ENCODE measurements at places on chromosomes 11 and 22.

- no peak for DNase-seq
Measured at GRCh38 chr11:85740481-85741400, 54.7 kb upstream of the CCDC89 start.

- DNase-seq: no peak
Measured at GRCh38 chr11:121032546-121032945, 8.6 kb downstream of the TBCEL start.

GRCh38 chr11:59556115-59556916, 45.0 kb downstream of the OR4D9 start:
- DNase-seq: no peak

DNA sequence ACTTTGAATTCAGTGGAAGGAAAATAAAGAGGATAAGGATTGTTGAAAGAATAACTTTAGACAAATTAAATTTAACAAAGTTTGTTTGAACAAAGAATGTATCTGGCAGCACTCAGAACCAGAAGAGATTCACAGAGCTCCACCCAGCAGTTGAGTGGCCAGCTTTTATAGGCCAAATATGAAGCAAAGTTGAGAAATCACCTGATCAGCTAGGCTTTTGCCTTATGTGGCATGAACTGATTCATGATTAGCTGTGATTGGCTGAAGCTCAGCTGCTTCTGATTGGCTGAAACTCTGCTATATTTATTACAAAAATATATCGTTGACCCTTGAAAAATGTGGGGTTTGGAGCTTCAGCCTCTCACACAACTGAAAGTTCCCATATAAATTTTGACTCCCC, 62.6 kb downstream of the PIWIL4 start:
- DNase-seq: no peak

DNA sequence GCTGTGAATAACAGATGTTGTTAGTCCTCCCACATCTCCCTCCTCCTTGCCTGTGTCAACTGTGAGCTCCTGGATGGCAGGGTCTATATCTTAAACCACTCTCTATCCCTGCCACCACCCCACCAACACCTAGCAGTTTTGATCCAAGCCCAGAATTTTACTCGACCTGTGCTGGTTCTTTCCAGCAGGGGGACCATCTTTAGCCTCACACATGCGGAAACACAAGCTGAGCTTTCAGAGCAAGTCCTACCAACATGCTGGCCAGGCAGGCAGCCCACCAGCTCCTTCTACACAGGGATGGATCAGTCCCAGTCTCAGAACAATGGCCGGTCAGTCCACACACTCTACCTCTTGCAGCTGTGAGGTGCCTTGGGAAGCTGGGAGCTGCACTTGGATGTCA, 231.5 kb downstream of the NXPE2 start:
- DNase-seq: no peak

- no peak for DNase-seq
Measured at GRCh38 chr22:19178065-19178656, 375 bp downstream of the SLC25A1 start.

GRCh38 chr11:2347308-2347830, 29.7 kb upstream of the CD81 start:
- no peak for DNase-seq

DNA sequence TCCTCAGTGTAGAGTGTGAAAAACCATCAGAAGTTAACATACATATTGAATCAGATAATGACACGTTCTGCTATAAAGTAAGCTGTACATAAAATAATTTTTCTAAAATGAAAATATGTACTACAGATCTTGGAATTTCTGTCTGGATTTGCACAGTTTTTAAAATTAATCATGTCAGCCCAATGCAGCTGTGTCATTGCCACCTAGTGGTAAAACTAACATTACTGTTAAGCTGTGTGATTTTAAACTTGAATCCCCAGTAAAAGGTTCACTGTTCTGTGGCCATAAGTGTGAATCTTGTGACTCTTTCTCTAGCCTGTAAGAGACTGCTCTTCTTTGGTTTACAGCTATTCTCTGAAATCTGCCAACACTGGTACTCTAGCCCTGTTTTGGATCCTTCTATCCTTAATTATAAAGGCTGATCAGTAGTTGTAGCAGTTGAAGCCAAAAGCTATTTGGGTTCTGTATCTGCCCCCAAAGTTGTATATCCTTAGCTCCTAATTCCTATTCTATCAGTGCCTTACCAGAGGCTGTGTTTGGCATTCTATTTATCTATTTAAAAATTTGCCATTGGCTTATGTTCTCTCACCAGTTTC, 4.0 kb downstream of the JRKL start:
- no peak for DNase-seq

DNA sequence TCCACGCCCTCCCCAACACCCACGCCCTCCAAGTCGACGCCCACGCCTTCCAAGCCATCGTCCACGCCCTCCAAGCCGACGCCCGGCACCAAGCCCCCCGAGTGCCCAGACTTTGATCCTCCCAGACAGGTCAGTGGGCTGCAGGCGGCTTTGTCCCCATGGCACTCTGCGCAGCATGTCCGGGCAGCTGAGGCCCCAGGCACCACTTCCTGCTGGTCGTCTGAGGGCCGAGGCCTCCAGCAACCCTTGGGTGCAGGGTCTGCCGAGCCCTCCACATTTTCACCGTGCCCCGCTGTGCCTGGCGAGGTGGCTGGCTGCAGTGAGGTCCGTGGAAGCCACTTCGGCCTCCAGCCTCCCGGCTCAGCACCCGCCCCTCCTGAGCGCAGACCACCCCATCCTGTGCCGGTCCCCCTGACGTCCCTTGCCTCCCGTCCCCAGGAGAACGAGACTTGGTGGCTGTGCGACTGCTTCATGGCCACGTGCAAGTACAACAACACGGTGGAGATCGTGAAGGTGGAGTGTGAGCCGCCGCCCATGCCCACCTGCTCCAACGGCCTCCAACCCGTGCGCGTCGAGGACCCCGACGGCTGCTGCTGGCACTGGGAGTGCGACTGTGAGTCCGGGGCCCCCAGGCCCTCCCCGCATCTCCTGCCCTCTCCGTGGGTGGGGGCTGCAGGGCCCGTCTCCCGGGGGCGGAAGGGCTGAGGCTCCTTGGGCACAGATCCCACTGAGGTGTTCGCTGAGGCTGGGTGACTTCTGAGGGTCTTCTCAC, 26.8 kb downstream of the MUC2 start:
- DNase-seq: no peak

DNA sequence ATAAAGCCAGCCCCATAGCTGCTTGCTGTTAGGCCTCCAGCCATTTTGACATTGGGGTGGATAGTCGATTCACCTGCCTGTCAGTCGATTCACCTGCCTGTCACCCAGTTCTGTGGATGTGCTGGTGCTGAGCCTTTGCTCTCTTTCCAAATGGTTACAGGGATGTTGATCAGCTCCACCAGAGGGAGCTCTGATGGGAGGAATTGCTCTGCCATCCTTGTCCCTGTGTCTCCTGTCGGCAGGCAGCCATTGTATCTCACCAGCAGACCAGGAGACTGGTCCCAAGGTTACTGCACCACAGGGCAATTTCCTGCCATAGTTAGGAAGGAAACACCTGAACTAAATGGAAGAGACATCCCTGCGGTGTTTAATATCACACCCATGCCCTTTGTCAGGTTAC, 6.1 kb downstream of the MPEG1 start:
- no peak for DNase-seq

DNA sequence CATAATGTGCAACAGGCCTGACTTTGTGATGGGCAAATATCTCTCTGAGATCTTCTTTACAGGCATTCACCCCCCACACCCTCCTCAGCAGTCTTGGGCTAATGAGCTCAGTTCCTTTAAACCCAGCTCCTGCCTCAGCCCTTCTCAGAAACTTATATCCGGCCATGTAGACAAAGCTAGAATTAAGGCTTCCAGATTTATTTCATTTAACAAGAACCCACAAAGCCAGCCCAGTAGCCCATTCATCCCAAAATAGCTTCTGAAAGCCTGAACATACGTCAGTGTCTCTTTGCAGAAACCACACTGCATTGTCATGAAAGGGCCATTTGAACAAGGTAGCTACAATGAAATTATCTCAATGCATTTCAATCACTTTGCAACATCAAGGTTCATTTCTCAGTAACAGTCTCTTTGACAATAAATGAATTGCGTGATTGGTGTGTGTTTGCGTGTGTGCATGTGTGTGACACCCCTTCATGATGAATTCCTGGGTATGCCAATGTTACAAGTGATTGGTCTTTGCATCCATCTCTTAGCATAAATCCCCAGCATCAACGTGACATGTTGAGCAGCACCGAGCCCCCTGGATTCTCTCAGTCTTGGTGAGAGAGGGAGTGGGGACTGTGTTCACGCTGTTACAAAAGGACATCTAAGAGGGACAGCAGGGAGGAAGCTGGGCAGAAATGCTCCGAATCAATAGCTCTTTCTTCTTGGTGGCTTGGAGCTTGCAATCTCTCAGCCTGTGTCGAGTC, 299.6 kb downstream of the KIRREL3 start:
- DNase-seq: no peak

DNA sequence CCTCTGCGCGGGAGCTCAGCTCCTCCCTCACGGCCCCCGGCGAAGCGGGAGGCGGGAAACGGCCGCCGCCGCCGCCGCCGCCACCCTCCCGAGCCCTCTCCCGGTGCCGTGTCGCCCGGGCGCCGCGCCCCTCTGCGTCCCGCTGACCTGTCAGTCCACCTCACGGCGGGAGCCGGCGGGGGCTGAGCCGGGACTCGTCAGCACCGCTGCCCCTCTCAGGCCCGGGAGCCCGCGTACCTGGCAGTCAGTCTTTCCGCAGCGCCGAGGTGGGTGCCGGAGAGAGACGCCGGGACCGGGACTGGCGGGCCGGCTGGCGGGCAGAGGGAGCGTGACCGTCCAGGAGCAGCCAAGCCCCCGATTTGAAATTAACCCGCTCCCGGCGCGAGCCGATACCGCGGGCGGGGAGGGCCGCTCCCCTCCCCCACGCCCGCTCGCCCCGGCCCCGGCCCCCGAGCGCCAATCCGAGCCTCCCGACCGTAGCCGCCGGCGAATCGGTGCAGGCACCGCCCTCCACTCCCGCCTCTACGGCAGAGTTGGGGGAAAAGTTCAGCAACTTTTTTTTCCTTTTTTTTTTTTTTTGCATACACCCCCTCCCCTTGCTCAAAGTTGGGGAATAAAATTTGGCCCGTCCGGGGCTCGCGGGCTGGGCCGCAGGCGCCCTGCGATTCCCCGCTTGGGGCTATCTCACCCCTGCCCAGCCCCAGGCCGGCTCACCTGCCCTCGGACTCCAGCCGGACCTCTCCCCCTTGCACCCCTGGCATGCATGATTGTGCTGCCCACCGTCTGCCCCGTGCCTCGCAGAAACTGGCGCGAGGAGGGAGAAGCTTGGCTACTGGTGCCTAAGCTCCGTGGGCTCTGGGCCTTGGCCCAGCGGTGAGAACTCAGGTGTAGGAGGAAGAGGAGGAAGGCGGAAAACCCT, 774 bp upstream of the E2F8 start:
- no peak for DNase-seq

DNA sequence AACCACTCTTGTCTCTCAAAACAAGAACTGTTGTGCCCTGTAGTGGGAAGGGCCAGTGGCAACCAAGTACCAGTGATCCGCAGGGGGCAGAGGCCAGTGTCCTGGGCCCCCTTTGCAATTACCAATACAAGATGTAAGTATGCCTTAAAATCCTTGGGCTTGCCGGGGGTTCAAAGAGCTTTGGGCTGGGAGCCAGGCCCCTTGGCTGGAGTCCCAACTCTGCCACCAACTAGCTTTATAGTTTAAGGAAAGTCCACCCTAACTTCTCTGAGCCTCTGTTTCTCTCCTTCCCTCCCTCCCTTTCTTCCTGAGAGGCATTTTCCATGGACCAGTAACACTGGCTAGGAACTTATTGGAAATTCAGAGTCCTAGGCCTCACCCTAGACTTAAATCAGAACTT, 15.5 kb downstream of the CLMP start:
- DNase-seq: no peak
